ENCODE measurements at places on chromosomes 13 and 19.

- no peak for DNase-seq
Measured at GRCh38 chr13:98033277-98034247, 80.1 kb downstream of the IPO5 start.

DNA sequence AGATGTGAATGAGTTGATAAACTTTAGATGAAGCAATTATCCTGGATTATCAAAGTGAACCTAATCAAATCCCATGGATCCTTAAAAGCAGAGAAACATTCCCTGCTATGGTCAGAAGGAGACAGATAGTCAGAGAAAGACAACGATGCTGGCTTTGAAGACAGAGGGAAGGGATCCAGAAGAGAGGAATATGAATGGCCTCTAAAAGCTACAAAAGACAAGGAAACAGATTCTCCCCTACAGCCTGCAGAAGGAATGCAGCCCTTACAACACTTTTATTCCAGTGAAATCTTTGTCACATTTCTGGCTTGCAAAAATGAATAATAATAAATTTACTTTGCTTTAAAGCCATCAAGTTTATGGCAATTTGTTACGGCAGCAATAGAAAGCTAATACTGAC, 1164.2 kb downstream of the PCDH17 start:
- DNase-seq: no peak

GRCh38 chr19:14066134-14066533, 4.3 kb upstream of the PALM3 start:
- no peak for DNase-seq

- no peak for DNase-seq
Measured at GRCh38 chr19:48308631-48309586, 16.4 kb upstream of the EMP3 start.

DNA sequence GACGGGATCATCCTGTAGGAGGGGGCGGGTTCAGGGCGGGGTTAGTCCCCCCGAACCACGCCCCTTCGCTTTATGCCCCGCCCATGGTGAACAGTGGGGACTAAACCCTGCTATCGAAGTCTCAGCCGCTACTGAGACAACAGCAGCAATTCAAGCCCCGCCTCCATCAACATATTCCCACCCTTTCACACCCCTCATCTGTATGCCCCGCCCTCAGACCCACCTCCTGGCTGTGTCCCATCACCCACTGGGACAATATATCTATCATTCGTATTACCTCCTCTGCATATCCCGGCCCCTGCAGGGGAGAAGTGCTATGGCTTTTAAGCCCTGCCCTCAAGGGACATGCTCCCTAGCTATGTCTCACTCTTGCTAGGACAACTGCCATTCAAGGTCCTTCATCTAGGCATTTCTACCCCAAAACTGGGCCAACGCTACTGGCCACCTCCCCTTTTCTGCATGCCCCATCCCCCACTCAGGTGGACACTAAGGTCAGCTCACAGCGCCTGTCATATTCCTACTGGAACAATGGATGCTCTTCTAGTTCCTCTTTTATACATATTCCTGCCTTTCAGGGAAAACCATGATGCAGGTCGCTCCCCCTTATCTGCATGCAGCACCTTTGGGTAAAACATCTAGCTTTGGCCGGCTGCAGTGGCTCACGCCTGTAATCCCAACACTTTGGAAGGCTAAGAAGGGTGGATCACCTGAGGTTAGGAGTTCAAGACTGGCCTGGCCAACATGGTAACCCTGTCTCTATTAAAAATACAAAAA, 11.9 kb downstream of the LRFN1 start:
- DNase-seq: no peak
